Kidney epithelial cell (primary cell): ENCODE measurements at places on chromosomes 13 and 19. TPM values are rescaled to one million over a fixed set of nuclear protein-coding genes. Genes with fewer than 3 reads are reported as not detected.
A peak's percentile ranks its signal among the peaks of the same experiment; 100 is the strongest.

DNA sequence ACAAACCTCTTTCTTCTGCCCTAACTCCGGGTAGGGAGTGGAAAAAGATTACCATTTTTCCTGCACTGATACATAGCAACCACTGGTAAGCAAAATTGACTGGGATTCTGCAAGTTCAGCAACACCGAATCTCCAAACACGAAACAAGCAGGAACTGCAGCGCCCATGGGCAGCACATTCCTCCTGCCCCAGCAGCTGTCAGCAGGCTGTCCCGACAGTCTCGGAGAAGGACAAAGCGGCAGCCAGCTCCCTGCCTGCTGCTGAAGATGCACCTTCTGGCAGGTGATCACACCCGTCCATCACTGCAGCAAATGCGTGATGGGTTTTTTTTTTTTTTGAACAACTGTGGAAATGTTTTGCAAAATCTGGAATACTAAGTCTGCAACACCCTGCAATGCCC lies 6.7 kb downstream of the TMTC4 start:
- no peak for DNase-seq

DNA sequence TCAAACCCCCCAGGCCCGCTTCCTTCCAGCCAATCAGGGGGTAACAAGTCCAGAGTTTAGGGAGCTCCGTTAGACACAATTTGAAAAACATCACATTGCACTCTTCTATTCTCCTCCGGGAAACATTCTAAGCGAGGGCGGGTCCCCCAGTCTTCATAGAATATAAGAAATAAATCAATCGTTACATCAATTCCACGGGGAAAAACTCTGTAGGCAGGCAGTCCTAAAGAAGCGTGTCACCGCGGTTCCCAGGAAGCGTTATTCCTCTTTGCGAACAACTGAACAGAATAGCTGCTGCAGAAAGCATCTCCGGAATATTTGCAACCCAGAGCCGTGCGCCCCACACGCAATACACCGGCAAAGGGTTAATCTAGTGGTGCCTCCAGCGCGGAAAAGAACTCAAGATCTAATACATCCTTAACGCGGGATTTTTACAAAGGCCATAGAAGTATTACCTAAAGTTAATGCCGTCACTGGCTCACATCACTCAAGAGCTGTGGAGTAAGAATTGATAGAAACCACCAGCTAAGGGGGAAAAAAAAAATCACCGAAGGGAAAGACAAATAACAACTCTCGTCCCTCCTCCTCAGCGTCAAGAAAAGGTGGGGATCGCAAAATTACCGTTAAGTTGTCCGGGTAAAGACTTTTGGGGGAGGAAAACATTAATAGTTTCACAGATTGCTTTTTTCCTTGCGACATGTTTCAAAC lies 65.1 kb downstream of the KCNRG start:
- DNase-seq = no peak

GRCh38 chr19:43594710-43595604 lies 977 bp downstream of the IRGQ start:
- DNase-seq = peak; percentile 32

DNA sequence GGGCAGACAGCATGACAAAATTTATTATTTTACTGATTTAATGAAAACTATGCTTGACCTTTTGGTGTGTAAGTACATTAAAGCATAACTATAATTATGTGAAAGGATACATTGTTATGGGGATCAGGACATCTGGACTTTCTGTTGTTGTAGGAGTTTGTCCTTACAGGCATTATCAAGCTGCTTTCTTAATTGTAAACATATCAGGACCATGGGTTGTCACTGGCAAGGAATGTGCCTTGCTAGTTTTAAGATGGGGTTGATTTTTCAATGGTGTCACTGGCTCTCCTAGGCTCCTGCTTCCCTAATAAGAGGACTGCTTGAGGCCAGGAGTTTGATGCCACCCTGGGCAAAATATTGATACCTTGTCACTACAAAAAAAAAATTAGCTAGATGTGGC lies 32.6 kb downstream of the KBTBD6 start:
- DNase-seq = no peak

DNA sequence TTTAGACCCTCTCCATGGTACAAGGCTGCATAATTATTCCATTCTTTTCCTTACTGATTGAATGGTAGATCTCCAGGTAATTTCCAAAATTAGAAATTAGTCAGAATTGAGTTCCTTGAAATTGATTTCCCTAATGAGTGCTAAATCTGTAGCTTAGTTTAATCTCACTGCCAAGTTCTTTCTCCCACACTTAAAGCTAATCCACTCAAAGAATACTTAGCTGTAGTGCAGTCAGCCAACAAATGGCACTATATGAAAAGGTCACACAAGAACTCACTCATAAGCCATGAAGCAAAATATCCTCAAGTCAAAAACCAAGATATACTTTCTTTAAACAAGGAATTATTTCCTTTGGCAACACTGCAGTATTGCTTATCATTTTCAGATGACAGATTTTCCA lies 62.0 kb downstream of the XPO4 start:
- DNase-seq = no peak

DNA sequence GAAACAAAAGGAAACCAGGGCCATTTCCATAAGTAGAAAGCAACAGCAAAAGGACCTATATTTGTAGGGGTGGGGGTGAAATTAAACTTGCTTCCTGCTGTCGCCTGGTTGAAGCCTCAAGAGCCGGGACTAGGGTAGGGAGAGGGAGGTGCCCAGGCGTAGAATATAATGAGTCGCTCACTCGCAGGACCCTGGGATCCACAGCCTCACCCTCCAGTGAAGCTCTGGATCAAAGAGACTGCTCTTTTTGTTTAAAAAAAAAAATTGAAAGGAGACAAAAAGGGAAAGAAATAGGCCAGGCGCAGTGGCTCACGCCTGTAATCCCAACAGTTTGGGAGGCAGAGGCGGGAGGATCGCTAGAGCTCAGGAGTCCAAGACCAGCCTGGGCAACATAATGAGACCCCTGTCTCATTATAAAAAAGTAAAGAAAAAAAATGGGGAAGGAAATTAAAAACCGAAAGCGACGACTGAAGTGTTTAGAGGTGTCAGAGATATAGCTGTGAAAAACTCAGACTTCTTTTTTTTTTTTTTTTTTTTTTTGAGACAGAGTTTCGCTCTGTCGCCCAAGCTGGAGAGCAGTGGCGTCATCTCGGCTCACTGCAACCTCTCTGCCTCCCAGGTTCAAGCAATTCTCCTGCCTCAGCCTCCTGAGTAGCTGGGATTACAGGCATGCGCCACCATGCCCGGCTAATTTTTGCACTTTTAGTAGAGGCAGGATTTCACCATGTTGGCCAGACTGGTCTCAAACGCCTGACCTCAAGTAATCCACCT lies 10.9 kb upstream of the ADGRE5 start:
- DNase-seq = no peak

- DNase-seq = no peak
Observed at GRCh38 chr13:103002279-103002678, 63.9 kb downstream of the SLC10A2 start.

GRCh38 chr13:35782793-35783192 lies 306.3 kb upstream of the MAB21L1 start:
- DNase-seq = no peak

DNA sequence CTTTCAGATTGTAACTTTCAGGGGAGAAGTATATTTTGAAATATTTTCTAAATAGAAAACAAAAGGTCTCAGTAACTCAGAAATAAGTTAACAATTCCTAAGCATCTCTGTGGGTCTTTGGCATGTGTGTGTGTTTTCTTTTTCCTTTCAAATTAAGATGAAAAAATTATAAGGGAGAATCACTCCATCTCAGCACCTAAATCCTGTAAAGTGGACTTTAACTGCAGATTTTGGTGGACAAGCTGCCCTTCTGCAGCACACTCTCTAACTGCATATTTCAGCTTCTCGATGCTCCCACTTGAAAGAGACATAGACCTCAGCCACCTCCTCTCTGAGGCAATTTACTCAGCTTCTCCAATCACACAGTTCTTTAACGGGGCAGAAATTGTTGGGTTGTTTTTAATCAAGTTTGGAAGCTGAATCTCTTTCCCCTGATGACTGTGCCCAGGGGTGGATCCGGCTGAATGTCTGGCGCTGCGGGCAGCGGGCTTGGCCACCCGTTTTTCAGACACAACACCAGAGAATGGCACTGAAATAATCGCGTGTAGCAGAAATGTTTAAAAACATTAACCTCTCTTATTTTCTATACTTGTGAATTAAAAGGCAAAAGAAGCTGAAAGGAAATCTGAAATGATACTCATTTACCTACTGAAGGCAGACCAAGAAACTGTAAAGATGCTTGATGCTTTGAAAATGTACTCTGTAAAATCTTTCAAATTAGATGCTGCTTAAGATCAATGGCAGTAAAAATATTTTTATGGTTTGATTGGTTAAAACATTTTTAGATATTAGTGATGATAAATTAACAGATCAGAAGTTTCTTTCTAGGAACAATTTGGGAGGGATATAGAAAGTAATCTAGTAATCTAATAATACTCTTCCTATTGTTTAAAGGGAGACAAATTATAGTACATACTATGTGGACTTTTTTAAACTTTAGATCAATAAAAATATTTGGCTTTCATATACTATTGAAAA lies 12.4 kb downstream of the ZIC2 start:
- no peak for DNase-seq

GRCh38 chr19:3664879-3665642 lies 35.2 kb downstream of the PIP5K1C start:
- DNase-seq = no peak

Gene SHANK1
- total RNA-seq = 1.2 and 1.6 TPM in 2 replicates
